ENCODE measurements at places on chromosomes 12 and 14. TPM values are rescaled to one million over a fixed set of nuclear protein-coding genes. Genes with fewer than 3 reads are reported as not detected.

- H3K4me3 ChIP-seq, result no peak overlapping the region
- H3K27me3 ChIP-seq, result peaks cover 8% of the 10 kb centered on the region
- DNase-seq, result no peak
- H3K27ac ChIP-seq, result no peak overlapping the region
These were observed 64.9 kb downstream of the STXBP6 start for GRCh38 chr14:24984846-24985589.

- no peak overlapping the region for H3K27ac ChIP-seq
- DNase-seq, result no peak
- H3K4me1 ChIP-seq, result peaks cover 4% of the 10 kb centered on the region
- H3K36me3 ChIP-seq, result peaks cover 2% of the 10 kb centered on the region
- no peak overlapping the region for H3K4me3 ChIP-seq
- H3K27me3 ChIP-seq, result peaks cover 37% of the 10 kb centered on the region
These were observed 1004.2 kb downstream of the TMEM121 start for GRCh38 chr14:106530423-106531107.

GRCh38 chr12:7162691-7163114, 26.8 kb upstream of the PEX5 start:
- peaks cover 1% of the 10 kb centered on the region for H3K36me3 ChIP-seq
- H3K27me3 ChIP-seq, result peaks cover 29% of the 10 kb centered on the region

GRCh38 chr14:70077720-70078119, 111.0 kb downstream of the SLC8A3 start:
- no peaks in the 10 kb centered on the region for H3K4me1 ChIP-seq
- no peaks in the 10 kb centered on the region for H3K36me3 ChIP-seq
- H3K27me3 ChIP-seq, result peaks cover 15% of the 10 kb centered on the region
- no peak overlapping the region for H3K27ac ChIP-seq
- no peak overlapping the region for H3K4me3 ChIP-seq
- no peak for DNase-seq

DNA sequence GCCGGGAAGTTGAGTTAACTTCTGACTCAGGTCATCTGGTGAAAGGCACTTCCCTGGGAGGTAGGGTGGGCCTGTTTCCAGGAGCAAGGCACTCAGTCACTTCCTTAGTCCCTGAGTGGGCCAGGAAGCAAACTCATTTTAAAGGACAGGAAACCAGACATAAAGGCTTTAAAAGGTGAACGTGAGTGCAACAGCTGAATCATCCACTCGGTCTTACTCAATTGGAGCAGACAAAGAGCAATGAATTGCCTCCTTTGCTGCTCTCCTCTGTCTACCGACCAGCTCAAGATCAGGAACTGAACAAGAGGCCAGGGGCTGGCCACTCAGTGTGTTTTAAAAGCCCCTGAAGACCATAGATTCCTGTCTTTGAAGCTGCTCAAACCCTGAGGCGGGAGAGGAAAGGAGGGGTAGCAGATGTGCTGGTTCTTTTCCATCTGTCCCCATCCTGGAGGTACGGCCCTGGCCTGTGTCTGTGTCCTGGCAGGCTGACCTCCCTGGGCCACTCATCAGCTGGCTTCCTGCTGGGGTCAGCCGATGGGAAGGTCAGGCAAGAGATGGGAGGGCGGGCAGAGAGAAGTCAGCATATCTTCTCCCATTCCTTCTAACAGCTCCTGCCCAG, 148.9 kb downstream of the PPM1H start:
- no peak overlapping the region for H3K4me3 ChIP-seq
- H3K27ac ChIP-seq, result peak overlapping the region; percentile 14
- H3K27me3 ChIP-seq, result peaks cover 11% of the 10 kb centered on the region
- H3K4me1 ChIP-seq, result peaks cover 12% of the 10 kb centered on the region
- no peak for DNase-seq
- no peaks in the 10 kb centered on the region for H3K36me3 ChIP-seq

DNA sequence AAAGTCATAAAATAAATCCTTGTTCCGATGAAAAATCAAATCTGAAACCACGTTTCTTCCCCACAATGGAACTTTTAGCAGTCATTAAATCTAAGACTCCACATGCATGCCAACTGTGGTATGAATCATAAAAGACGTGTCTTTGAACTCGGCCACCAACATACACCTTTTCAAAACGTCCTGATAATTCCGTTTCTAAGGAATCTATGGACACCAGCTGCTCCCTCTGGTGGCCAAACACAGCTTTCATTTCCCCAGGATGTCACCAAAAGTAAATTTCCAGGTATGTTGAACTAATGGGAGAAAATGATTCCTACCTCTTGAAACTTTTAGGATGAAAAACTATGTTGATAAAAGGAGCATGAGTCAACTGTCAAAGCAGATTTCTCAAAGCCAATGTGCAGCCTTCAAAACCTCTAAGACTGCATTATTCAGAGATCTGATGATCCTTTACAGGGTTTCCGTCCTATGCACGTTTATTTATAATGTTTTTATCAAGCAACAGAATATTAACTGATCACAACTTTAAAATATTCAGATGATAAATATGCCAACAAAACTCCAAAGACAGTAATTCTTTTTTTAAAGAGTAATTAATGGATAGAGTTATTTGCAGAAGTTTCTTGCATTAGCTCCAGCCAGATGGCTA, 96.2 kb downstream of the CIT start:
- peaks cover 5% of the 10 kb centered on the region for H3K4me1 ChIP-seq
- no peak overlapping the region for H3K4me3 ChIP-seq
- no peak for DNase-seq
- H3K27ac ChIP-seq, result no peak overlapping the region
- peaks cover 54% of the 10 kb centered on the region for H3K36me3 ChIP-seq

- H3K4me3 ChIP-seq, result no peak overlapping the region
- no peak for DNase-seq
- H3K36me3 ChIP-seq, result no peaks in the 10 kb centered on the region
- no peaks in the 10 kb centered on the region for H3K4me1 ChIP-seq
These were observed 67.3 kb downstream of the KCNK10 start for GRCh38 chr14:88255798-88256197.

GRCh38 chr12:41274643-41275042, 86.5 kb downstream of the PDZRN4 start:
- no peak for DNase-seq
- H3K27ac ChIP-seq, result no peak overlapping the region
- H3K36me3 ChIP-seq, result no peaks in the 10 kb centered on the region
- H3K4me3 ChIP-seq, result no peak overlapping the region

DNA sequence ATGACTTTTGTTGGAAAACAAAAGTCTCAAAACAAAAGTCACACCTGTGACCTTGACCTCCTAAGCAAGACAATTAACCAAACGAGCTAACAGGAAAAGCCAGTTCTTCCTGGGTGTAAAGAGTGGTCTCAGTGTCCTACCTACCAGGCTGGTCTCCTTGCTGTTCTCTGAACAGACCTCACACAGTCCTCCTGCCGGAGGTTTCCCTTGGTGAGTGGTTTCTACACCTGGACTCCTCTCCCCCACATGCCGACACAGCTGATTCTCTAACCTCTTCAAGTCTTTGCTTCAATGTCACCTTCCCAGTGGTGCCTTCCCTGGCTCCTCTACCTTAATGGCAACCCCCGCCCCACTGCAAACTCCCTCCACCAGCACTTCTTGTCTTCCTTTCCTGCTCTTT, 238.6 kb downstream of the ZFP36L1 start:
- no peak overlapping the region for H3K4me3 ChIP-seq
- H3K4me1 ChIP-seq, result peaks cover 4% of the 10 kb centered on the region

GRCh38 chr12:120367233-120367923, 1.6 kb downstream of the MSI1 start:
- H3K27me3 ChIP-seq, result peaks cover 75% of the 10 kb centered on the region
- H3K27ac ChIP-seq, result no peak overlapping the region
- peak overlapping the region; percentile 21 for H3K4me3 ChIP-seq
- no peaks in the 10 kb centered on the region for H3K4me1 ChIP-seq
- H3K36me3 ChIP-seq, result no peaks in the 10 kb centered on the region
- DNase-seq, result no peak

DNA sequence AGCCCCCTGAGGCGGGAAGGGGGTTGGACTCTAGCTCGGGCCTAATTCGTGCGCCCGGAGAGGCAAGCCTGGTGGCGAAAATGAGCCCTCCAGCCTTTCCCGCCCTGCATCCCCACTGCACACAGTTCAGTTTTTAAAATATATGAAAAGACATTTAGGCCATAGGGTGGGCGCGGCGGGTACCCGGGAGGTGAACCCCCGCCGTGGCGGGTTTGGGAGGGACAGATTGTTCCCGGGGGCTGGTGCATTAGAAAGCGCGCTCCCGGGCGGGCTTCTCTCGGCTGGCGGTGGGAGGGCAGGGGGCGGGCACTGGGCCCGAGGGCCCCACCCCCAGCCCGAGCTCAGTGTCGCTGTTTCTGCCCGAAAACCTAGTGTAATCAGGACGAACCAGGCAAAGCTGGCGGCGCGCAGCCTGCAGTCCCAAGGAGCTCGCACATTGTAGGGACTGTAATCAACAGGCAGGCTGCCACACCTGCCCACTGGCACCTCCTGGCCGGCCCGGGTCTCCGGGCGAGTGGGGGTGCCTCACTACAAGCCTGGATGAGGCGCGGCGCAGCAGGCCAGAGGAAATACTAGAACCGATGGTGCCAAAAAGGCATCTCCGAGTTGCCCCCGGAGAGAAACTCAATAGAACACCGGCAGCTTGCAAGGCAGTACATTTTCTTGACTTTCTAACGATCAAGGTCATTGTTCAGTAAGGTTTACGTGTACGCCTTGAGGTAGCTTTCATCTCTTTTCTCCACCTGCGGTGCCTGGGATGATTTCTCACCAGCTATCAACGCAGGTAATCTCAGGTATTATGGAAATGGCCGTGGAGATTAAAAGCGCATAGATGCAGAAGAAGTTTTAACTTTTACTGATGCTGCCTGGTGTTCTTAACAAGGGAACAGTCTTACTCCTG, 764 bp upstream of the SPTB start:
- peak; percentile 76 for DNase-seq
- H3K36me3 ChIP-seq, result no peaks in the 10 kb centered on the region
- peaks cover 12% of the 10 kb centered on the region for H3K4me1 ChIP-seq

GRCh38 chr12:52007982-52008510, 1.3 kb downstream of the TAMALIN start:
- DNase-seq, result no peak
- H3K4me3 ChIP-seq, result peak overlapping the region; percentile 91
- H3K4me1 ChIP-seq, result peaks cover 21% of the 10 kb centered on the region

DNA sequence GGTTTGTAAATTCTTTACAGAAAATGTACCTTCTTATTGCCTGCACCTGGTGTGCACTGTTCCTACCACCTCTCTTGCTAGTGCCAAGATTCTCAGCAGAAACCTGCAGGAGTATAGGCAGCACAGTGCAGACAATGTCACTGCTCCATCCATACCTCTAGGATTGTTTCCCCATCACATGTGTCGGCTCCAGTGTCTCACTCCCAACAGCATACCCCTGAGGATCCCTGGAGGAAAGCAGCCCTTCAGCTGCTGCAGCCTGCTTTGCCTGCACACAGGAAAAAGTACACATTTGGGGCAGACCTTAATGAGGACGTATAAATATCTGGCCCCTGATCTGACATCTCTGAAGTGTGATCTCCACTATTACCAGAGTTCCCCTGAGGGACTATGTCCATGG, 235.5 kb downstream of the MDGA2 start:
- H3K4me3 ChIP-seq, result no peak overlapping the region
- no peak for DNase-seq
- no peaks in the 10 kb centered on the region for H3K36me3 ChIP-seq
- no peaks in the 10 kb centered on the region for H3K27me3 ChIP-seq
- no peaks in the 10 kb centered on the region for H3K4me1 ChIP-seq

- H3K4me3 ChIP-seq, result no peak overlapping the region
- no peaks in the 10 kb centered on the region for H3K36me3 ChIP-seq
- no peaks in the 10 kb centered on the region for H3K4me1 ChIP-seq
- H3K27ac ChIP-seq, result no peak overlapping the region
- H3K27me3 ChIP-seq, result no peaks in the 10 kb centered on the region
These were observed 587.7 kb downstream of the C12orf50 start for GRCh38 chr12:87441511-87441910.

GRCh38 chr14:85175556-85175955, 354.4 kb upstream of the FLRT2 start:
- no peak overlapping the region for H3K4me3 ChIP-seq
- no peaks in the 10 kb centered on the region for H3K4me1 ChIP-seq
- no peak for DNase-seq
- H3K27ac ChIP-seq, result no peak overlapping the region

DNA sequence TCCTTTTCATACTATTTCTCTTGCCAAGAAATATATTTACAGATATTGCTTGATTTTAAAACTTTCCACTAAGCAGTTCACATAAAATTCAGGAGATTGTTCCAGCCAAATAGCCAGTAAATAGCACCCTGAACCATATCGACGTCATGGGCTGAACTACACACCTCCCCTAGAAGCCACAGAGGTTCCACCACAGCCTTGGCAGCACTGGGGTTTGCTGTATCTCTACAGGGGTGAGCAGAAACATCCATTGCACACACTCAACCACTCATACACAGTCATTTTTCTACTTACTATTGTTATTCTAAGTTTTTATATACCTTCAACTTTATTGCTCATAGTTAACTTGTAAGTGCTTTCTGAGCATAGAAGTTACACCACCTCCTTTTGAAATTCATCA, 8.1 kb upstream of the EIF2S3B start:
- H3K4me3 ChIP-seq, result peak overlapping the region; percentile 63
- peak; percentile 63 for DNase-seq
- H3K36me3 ChIP-seq, result peaks cover 8% of the 10 kb centered on the region
- no peaks in the 10 kb centered on the region for H3K27me3 ChIP-seq
- peak overlapping the region; percentile 82 for H3K27ac ChIP-seq

DNA sequence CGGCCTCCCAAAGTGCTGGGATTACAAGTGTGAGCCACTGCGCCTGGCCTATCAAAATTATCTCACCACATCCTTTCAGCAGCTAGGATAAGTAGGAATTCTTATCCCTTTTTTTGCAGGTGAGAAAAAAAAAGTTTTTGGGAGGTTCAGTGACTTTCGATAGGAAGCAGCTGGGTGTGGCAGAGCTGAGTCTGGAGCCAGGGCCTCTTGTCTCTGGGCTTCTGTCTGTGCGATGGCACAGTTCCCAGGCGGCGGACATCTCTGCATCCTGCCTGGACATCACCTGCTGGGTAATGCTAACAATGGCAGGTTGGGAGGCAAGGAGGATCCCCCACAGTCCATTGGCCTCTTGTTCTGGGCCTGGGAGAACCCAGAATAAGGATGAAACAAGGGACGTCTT, 12.5 kb downstream of the NRXN3 start:
- no peak overlapping the region for H3K27ac ChIP-seq
- no peaks in the 10 kb centered on the region for H3K36me3 ChIP-seq
- H3K4me3 ChIP-seq, result no peak overlapping the region
- no peaks in the 10 kb centered on the region for H3K4me1 ChIP-seq
- peaks cover 3% of the 10 kb centered on the region for H3K27me3 ChIP-seq

DNA sequence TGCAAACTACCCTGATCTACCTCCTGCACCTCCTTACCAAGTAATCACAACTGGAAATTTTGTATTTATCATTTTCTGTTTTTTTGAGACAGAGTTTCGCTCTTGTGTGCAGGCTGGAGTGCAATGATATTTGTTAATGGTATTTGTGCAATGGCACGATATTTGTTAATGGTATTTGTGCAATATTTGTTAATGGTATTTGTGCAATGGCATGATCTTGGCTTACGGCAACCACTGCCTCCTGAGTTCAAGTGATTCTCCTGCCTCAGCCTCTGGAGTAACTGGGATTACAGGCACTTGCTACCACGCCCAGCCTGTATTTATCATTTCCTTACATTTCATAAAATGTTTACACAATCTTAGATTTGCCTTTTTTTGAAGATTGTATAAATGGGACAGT, 5.7 kb upstream of the NECAP1 start:
- H3K4me3 ChIP-seq, result no peak overlapping the region
- no peaks in the 10 kb centered on the region for H3K27me3 ChIP-seq
- H3K36me3 ChIP-seq, result no peaks in the 10 kb centered on the region
- no peak for DNase-seq
- H3K4me1 ChIP-seq, result peaks cover 24% of the 10 kb centered on the region

The GSC gene
- not detected for total RNA-seq

The ADAM21 gene
- not detected for total RNA-seq

The SLC5A8 gene
- total RNA-seq, result not detected

The TMED10 gene
- total RNA-seq, result 149 TPM

The TAS2R43 gene
- total RNA-seq, result 0.54 TPM
